Right lung (tissue), 10 donors: ENCODE measurements at places on chromosomes 6 and 20. TPM values are rescaled to one million over a fixed set of nuclear protein-coding genes. Genes with fewer than 3 reads are reported as not detected.

DNA sequence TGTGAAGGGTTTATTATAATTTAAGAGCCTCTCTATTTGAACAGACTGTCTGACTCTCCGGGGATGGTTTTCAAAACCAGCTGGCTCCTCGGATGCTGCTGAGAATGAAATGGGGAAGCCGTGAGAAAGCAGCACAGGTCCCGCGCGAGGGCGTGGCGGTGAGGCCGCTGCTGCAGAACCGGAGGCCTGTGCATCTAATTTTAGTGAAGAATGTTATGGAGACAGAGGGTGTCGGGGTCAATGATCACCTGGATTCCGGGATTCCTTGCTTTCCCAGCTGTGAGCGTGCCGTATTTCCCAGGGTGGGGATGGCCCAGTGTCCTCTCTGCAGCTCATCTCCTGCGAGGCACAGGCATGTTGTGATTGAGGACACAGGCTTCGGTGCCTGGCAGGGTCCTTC is 348.0 kb downstream of the CDH4 start:
- DNase-seq: no peak

Gene UST
- polyA plus RNA-seq: 9.5 TPM

Gene ENPP4
- polyA plus RNA-seq: 12.7 TPM

GRCh38 chr20:63495741-63496595 is 2.9 kb downstream of the EEF1A2 start:
- peak; percentile 43 for DNase-seq

- no peak for DNase-seq
Measured at GRCh38 chr6:36320475-36320874, 16.2 kb downstream of the BNIP5 start.

GRCh38 chr6:39891976-39892375 is 42.3 kb downstream of the MOCS1 start:
- DNase-seq: no peak

Gene NKX2-4
- not detected for polyA plus RNA-seq

DNA sequence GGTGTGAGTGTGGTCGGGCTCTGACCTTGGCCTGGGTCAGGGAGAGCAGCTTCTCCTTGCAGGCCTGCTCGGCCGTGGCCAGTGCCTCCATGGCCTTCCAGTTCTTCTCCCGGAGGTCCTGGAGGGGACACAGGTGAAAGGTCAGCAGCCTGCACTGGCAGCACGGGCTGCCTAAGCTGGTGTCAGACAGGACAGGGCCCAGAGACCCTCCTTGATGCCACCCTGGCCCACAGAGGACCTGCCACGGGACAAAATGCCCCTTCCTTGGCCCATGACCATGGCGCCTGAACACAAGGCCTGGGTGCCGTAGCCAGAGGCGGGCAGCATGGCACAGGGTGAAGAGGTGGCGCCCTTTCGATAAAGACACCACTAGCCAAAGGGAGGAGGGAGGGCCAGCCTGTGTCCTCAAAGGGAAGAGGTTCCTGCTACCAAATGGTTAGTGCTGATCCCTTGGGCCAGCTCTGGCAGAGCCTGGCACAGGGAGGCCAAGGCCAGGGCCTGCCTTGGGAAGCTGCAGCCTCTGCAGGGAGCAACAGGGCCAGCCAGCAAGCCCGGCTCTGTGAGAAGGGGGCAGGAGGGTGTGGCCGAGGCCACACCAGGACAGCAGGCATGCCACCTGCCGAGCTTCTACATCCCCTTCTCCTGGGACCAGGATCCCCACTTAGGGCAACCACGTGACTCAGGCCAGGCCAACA is 54.8 kb downstream of the DSTN start:
- no peak for DNase-seq

Gene MYBL2
- 24.4 TPM for polyA plus RNA-seq

- no peak for DNase-seq
Measured at GRCh38 chr6:37485291-37485702, 14.4 kb downstream of the CCDC167 start.

GRCh38 chr6:67606906-67607828 is 1027.9 kb upstream of the ADGRB3 start:
- peak; percentile 61 for DNase-seq

DNA sequence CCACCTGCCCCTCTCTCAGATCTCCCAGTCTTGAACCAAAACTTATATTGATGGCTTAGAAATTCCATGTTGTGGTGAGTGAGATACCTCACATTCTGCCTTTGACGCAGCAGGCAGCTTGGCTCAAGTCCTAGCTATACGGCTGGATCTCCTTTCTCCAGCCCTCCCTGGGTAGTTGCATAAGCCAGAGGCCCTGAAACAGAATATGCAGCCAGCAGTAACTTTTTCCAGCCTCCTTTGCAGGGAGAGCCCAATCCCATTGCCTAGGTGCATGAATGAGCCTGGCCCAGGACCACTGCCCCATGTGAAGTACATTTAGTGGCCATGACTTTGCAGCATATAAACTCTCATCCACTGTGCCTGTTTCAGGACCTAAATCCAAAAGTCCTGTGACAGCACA is 202.2 kb upstream of the CDYL start:
- no peak for DNase-seq

DNA sequence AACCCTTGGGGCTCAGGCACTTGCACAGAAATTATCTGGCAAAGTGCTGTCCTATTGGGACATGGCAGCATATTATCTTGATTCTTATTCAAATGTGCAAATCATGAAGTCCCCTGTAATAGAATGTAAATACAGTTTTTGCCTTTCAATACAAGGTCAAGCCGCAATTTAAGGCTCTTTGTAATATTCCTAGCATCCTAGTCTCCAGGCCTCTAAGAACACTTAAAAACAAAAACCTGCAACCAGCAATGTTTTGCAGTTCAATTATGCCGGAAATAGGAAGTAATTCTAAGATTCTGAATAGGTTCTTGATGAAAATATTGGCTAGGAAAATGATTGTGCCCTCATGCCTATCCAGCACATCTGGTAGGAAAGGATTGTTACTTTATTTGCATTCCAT is 197.2 kb upstream of the IRAK1BP1 start:
- DNase-seq: no peak

- DNase-seq: no peak
Measured at GRCh38 chr20:21521596-21522480, 8.0 kb upstream of the NKX2-2 start.

GRCh38 chr6:112636650-112637262 is 289.6 kb downstream of the RFPL4B start:
- no peak for DNase-seq

Gene FAM8A1
- 33.1 TPM for polyA plus RNA-seq

DNA sequence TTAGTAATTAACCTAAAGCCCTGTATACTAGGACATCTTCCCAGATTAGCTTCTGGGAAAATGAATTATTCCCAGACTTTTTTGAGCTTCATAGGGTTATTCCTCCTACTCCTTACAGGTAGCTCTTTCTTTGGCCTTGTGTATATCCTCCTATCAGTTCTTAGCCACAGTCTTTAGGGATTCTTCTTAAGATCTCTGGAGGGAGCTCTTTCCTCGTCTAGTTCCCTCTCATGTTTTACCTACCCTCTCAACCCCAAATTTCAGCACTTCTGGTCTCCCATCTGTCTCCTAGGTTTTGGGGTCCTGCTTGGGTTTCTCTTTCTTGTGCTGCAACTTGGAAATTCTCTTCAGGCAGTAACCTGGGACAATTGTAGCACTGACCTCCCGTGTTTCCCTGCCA is 46.4 kb upstream of the SLC35B3 start:
- no peak for DNase-seq

Gene SAMD5
- 28.6 TPM for polyA plus RNA-seq

DNA sequence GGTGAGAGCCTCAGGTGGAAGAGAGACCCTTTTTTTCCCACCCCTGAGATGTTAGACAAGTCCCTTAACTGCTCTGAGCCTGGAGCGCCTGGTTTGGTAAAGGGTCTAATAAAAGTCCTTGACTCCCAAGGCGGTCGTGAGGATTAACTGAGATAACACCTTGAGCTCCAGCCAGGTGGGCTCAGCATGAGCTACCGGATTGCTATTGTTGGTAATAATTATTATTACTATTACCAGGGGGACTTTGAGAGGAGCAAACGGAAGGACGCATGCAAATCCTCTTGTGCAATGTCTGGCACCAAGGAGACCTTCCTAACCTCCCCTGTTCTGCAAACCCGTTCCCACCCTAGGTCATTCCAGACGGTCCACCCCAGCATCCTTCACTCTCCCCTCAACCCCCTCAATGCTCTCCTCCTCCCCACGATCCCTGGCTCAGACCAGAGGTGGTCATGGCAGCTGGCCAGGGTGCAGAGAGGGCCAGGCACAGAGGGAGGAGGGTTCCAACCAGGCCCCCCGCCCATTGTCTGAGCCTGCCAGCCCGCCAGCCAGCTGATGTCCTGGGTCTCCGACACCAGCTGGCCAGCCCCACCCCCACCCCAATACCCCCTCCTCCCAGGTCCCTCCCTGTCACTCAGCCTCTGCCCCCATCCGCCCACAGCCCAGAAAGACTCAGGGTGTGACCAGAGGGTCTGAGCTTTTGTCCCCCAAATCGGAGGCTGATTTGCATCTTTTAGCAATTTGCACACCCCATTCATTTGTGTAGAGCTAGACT is 14.3 kb upstream of the CBFA2T2 start:
- DNase-seq: no peak

DNA sequence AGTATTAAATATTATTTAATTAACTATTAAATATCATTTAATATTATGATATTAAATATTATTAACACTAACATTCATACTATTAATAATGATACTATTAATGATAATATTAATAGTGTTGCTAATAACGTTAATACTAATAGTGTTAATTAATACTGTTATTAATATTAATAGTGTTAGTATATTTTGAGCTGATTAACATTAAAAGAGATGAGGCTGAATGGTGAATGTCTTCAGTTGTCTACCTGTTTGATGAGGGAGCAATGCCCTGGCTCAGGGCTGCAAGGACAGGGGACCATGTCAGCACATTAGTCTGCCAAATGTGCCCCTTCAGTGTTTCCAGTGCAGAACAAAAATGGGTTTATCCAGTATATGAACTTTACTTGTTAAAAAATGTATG is 96.6 kb upstream of the PLEKHG1 start:
- no peak for DNase-seq

Gene PGBD1
- polyA plus RNA-seq: 14.1 TPM

DNA sequence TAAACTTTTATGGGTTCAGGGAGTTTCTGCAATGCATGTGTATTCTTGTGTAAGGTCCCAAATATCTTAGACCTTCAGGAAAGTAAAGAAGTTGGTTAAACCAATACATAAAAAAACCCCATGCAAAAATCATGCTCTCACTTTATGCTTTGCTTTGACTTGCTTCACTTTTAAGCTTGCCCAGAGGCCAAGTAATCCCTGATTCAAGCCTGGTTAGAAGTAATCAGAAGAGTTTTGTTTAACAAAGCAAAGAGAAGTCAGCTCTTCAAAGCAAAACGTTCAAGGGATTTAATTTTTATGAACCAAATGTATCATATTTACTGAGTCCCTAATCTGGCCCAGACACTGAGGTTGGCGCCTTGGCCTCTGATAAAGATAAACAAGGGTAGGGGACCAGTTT is 26.7 kb upstream of the FNDC1 start:
- no peak for DNase-seq

- DNase-seq: no peak
Measured at GRCh38 chr20:16351415-16351814, 221.8 kb downstream of the KIF16B start.

Gene THBD
- 29.1 TPM for polyA plus RNA-seq

DNA sequence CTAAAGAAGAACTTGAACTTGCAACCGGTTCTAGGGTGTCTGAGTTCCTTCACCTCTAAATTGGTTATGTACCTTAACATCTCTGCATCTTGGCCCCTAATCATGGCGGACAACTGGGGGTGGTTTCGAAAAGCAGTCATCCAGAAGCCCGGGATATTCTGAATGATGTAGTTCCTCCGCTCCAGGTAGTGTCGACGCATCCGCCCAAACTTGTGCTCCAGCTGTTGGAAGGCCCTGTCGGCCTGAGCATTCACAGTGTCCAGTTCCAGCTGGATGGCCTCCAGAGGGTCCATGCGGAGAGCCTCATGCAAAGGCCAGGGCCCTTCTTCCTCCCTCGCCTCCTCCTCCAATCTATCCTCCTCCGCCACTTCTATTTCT is 887 bp downstream of the TSPYL1 start:
- DNase-seq: peak; percentile 70

- no peak for DNase-seq
Measured at GRCh38 chr6:170162011-170162774, 128.7 kb downstream of the DLL1 start.

Gene TMEM14A
- 39.5 TPM for polyA plus RNA-seq

GRCh38 chr6:147909640-147910039 is 401.1 kb downstream of the SAMD5 start:
- DNase-seq: no peak

GRCh38 chr6:106642476-106642875 is 13.1 kb downstream of the QRSL1 start:
- DNase-seq: no peak

DNA sequence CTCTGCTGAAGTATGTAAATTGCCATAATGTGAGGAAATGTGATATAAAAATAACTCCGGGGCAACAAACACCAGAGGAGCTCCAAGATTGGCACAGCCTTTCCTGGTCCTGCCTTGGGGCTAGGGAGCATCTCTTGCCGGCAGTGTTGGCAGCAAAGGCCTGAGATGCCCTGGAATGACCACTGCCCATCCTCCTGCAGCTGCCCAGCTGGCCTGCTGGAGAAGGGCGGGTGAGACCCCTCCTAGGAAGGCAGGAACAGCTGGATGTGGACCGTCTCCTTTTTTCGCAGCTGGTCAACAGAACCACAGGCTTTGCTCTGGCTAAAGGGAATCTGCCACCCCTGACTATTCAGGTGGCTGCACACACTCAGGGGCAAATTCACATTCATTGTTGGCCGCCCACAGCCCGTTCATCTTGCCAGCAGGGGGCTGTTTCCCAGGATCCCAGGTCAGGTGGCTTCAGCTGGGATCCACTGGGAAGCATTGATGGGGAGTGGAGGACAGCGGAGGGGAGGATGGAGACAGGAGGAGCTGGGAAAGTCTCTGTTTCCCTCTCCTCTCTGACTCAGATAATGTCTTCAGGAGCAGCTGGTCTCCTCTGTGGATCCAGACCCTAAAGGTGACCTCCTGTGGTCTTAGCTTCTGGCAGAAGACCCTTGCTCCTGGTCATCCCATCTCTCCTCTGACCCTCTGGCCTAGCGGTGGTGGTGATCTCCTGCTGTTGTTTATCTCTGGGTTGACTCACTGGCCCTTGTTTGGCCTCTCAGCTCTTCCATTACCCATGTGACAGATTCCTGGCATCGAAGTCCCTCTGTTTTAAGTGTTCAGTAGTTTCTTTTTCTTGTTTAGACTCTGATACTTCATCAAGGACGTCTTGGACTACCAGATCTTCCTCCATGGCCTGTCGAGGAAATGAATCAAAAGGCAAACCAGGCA is 336.7 kb downstream of the DHX35 start:
- DNase-seq: peak; percentile 77

- DNase-seq: no peak
Measured at GRCh38 chr20:32252189-32252588, 25.3 kb upstream of the KIF3B start.

DNA sequence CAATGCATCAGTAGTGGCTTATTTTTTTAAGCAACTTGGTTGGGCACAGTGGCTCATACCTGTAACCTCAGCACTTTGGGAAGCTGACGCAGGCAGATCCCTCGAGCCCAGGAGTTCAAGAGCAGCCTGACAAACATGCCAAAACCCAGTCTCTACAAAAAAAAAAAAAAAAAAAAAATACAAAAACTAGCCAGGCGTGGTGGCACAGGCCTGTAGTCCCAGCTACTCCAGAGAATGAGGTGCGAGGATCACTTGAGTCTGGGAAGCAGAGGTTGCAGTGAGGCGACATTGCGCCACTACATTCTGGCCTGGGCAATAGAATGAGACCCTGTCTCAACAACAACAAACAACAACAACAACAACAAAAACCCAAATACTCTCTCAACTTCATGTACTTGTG is 44.7 kb upstream of the XRN2 start:
- no peak for DNase-seq

GRCh38 chr20:17849901-17850683 is 118.5 kb downstream of the SNX5 start:
- DNase-seq: no peak

Gene TRIM27
- 70.0 TPM for polyA plus RNA-seq

GRCh38 chr20:18904192-18904591 is 90.6 kb downstream of the SCP2D1 start:
- no peak for DNase-seq
